ENCODE measurements at places on chromosomes 4 and X.

GRCh38 chr4:19304028-19304427 is 947.7 kb upstream of the SLIT2 start:
- no peak for DNase-seq

- DNase-seq: no peak
These were observed 7.3 kb upstream of the MAGEE1 start for GRCh38 chrX:76420237-76420636.

- no peak for DNase-seq
These were observed 47.5 kb downstream of the CCNI start for GRCh38 chr4:77028246-77028645.

GRCh38 chrX:67781132-67781531 is 237.3 kb downstream of the AR start:
- no peak for DNase-seq

DNA sequence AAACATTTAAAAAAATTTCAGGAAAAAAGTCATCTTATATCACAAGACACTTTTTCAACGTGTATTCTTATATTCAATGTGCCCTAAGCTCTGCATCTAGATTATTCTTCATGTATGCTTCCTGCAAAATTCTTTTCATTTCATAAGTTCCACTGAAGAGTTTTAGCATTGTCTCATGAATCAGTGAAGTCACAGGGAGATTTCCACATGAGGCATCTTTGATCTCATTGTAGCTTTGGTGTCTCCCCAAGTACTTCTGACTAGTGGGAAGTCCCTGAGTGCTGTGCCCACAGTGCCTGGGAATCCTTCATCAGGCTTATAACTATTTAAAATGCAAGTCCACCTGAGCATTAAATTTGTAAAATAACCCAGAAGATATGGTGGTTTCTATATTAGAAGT is 123.8 kb downstream of the MAD2L1 start:
- no peak for DNase-seq

GRCh38 chr4:168759959-168760527 is 250.0 kb downstream of the CBR4 start:
- no peak for DNase-seq

- no peak for DNase-seq
These were observed 211.8 kb upstream of the CPEB2 start for GRCh38 chr4:14790494-14790893.

DNA sequence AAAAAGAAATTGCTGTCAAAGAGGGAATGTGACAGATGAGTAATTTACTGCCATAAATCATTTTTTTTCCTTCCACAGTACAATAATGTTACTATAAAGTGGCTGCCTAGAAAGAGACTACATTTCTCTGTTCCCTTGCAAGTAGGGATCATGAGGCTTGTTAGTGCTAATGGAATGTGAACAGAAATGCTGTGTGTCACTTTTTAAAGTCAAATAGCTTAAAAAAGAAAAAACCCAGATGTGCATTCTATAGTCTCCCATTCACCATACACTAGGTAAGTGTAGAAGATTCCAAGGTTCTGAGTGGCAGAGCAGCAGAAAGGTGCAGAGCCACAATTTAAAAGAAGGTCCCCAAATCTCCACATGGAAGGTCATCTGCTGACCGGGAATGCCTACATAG is 328.4 kb downstream of the CAMK2D start:
- no peak for DNase-seq

DNA sequence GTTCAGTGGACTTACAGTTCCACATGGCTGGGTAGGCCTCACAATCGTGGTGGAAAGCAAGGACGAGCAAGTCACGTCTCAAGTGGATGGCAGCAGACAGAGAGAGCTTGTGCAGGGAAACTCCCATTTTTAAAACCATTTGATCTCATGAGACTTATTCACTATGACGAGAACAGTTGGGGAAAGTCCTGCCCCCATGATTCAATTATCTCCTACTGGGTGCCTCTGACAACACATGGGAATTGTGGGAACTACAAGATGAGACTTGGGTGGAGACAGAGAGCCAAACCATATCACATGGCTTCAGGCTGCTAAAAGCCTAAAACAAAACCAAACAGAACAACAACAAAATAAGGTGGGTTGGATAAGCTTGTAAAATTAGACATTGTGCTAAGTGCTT is 194.4 kb upstream of the CPEB2 start:
- DNase-seq: no peak

DNA sequence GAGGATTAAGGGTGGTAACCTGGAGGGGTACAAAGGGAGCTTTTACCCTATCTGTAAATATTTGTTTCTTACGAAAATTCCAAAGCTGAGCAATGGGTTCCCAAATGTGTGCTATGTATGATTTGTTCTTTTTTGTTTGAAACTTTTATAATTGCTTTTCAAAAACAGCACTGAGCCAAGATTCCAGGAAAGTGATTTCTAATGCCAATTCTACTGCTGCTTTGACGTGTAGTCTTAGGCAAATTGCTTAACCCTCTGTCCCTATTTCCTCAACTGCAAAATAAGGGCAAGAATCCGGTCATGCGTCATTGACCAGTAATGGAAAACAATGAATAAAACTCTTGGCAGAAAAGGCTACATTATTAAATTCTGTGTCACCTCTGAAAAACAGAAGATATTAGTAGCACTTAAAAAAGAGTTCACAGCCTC is 454.7 kb downstream of the IL15 start:
- no peak for DNase-seq

GRCh38 chr4:41458689-41459088 is 79.3 kb upstream of the LIMCH1 start:
- no peak for DNase-seq

GRCh38 chr4:138816875-138817274 is 198.7 kb upstream of the NOCT start:
- DNase-seq: no peak

GRCh38 chr4:152591396-152591795 is 55.5 kb upstream of the FBXW7 start:
- DNase-seq: no peak

DNA sequence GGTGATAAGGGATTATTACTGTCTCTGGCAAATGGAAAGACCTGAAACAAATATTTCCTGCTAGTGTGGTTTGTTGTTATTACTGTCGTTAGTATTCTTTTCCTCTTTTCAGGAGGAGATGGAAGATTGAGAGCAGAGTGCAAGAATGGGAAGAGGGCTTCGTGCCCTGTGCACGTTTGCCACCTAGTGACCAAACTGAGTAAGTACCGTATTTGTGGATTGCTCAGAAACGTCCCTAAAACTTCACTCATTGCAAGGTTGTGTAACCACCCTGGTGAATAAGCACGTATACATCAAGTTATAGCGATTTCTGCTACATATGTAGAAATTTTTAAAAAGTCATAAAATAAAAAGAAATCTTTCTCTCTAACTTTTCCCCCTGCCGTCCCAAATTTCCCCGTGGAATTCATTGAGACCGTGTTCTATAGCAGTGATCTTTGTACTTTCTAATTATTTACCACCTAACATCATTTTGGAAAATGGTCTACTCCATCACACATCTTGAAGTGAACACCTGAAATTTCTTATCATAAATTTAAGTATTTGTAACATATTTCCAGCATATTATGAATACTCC is 24.3 kb downstream of the LINC00632 start:
- DNase-seq: no peak

- DNase-seq: no peak
These were observed 28.0 kb downstream of the PPP2R3B start for GRCh38 chrX:358651-359143.

DNA sequence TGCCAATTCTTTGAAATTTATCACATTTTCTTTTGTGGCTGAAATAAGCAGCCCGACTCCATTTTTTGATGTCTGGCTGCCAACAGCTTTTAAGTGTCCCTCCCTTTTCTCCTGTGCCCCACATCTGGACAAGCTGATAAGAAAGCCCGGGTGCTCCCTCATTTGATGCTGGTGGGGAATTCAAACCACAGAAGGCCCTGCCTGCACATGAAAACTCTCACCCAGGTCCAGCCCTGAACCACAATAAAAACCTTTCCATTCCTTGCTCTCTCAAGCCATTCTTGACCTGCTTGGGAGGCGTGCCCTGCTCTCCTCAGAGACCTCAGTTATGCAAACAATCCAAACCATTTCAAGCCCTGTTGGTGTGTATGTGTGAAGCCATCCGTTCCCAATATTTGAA is 93.9 kb downstream of the FAM53A start:
- DNase-seq: no peak

GRCh38 chrX:66030505-66031317 is 9.2 kb downstream of the VSIG4 start:
- DNase-seq: no peak

GRCh38 chrX:43643662-43644061 is 12.4 kb upstream of the MAOA start:
- DNase-seq: no peak

DNA sequence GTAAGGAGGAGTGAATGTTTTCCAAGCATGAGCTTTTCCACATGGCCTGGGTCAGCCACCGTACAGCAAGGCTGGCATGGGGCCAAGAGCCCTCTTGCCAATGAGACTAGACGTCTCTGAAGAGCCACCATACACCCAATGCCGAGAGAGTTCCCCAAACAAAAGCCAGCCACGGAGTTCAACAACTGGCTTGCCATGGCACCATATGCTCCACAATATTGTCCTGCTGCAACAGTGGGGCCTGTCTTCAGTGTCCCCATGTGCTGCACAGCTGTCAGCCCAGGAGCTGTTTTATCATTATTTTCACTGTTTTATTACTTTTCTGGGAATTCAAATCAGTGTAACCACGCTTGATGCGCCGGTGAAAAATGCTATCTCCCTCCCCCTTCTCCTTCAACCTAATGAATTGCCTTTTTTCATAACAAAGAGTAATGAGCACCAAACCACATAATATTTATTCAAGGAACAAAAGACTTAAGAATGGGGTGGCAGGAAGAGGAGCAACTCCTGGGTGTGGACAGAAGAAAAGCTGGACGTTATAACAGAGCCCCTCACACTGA is 18.4 kb downstream of the MAML3 start:
- no peak for DNase-seq

DNA sequence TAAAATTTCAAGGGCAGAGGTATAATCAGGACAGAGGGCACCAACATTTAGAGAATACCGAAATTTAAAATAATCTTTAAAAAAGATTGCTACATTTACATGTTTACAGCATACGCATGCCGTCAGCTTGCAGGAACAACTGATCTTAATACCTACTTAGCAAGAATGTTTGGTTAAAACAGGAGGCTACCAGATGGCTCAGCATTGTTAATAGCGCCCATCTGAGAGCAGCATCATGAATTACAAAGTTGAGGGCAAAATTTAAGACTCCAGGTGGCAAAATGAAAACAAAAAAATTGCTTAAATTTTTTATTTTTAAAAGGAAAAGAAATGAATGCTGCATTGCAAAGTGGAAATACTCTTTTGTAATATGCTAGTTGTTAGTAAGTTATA is 241.3 kb downstream of the C4orf33 start:
- DNase-seq: no peak

GRCh38 chrX:12548341-12548740 is 242.9 kb upstream of the PRPS2 start:
- DNase-seq: no peak

DNA sequence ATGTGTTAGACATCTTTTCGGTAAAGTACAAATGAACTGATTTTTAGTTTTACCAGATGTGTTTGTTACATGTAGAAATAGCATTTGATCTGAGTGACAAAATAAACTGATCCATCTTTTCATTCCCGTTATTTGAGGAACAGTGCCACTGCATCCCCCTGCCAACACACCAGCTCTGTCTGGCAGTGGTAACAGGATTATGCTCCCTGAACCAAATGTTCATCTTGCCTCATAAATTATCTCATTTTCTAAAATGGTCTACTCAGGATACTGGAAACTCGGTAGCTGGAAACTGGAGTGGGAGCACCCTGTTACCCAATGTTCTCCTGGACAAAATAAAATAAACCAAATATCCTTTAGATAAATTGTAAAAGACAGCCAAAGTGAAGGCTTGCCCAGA is 171.6 kb downstream of the FAT4 start:
- DNase-seq: no peak

DNA sequence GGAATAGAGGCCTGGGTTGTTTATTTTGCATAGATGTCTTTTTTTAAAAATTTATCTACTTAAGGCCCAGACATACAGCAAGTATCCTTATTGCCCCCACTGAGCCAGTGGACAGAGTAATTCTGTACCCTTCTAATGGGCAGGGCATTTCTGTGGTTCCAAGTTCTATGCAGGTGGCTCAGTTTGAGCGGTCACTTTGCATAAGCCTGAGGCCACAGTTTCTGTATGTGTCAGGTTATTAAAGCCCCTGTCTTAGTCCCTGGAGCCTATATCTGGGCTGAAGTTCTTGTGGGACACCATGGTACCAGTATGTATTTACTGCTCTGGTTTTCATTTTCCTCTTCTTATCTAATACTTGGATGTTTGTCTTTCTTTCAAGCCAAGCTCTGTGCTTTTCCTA is 168.8 kb downstream of the MID1IP1 start:
- DNase-seq: no peak

GRCh38 chr4:120055162-120055561 is 11.5 kb downstream of the MAD2L1 start:
- DNase-seq: no peak

Measured in stimulated activated CD4-positive, alpha-beta T cell treated with anti-CD3 and anti-CD28 coated beads, TNF-alpha, amount 100 ng/mL, for 48 hours (primary cell).